ENCODE measurements at places on chromosomes 7 and 10.

DNA sequence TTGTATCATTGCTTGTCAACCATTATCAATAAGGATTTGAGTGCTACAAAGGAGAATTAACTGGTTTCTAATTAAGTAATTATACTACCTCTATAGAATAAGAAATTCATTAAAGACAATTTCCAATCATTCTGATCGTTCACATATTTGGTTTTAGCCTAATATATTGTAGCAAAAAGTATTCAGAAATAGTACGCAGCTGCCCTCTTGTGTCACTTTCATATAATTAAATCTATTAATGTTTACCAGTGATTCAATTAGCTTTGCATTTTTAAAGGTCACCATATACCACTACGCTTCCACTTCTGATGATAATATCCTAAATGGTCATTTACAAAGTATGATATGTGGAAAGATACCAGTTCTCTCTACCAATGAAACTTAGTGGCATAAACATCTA lies 128.3 kb downstream of the NEBL start:
- DNase-seq: no peak

DNA sequence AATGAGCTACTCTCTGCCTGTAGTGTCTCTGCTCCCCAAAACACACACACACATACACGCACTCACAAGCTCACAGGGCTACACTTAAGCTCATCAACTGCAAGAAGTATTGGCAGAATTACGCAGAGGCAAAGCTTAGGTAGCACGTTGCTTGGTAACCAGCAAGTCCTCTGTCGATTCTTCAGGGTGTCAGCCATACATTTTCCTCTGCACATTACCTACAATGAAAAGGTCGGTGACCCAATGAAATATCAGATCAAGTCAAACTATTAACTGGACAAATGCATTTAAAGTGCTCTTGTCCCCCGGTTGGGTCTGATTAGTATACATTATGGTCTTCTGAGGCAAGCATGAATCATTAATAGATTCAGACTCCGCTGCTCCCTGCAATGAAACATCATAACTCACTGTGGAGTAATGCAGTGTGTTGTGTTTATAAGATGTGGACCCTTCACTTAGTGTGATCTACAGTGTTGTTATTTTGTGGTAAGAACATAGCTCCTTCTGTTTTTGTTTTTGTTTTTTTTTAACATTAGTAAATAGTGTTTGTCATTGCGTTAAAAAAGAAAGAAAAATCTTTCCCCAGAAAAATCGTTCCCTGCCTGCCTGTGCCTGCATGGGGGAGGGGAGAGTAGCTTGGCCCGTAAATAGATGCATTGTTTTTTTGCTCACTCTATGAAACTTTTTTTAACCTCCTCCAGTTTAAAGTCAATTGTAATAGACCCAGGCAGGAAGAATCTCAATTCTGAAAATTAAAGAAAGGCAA lies 325.5 kb downstream of the SFMBT2 start:
- DNase-seq: no peak

DNA sequence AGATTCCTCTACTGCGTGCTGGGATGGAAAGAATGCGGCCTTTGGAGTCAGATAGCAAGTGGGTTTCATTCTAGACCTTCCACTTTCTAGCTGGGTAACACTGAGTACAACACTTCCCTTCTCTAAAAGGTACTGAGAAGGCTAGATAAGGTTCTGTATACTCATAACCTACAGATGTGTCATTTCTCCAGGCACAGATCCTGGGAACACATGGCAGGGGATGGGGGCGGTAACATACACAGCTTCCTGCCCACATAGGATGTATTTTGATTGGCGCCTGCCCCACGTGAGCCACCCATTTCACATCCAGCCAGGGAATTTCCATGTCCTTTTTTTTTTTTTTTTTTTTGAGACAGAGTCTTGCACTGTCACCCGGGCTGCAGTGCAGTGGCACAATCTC lies 31.8 kb downstream of the KLRG2 start:
- DNase-seq: no peak

DNA sequence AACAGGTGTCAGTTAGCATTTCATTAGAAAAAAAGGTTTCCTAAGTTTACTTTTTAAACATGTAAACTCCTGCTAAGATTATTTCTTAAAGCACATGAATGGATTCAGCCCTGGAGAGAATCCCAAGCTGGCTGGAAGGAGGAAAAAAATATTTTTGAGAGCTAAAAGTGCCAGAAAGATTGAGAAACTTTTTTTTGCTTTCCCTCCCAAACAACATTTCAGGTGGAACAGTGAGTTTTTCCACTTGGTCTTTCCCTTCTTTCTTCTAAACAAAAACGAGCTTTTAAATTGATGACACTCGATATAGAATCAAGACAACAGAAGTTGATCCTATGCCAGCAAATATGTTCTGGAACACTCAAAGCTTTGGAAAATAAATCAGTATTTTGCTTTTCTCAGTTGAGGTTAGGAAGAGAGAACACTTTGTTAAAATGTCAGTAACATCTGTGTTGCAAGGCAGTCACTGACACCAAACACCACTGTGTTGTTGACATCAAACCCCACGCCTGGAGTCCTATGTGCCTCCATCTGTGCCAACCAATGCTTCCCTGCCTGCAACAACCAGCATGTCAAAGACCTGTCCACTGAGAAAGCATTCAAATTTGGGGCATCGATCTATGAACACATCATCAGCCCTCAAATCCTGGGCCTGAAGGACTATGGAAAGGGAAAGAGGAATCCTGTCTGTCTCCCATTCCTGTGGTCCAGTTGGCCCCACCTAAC lies 22.9 kb upstream of the INSIG1 start:
- no peak for DNase-seq

GRCh38 chr7:92621561-92622023 lies 31.4 kb upstream of the FAM133B start:
- no peak for DNase-seq

DNA sequence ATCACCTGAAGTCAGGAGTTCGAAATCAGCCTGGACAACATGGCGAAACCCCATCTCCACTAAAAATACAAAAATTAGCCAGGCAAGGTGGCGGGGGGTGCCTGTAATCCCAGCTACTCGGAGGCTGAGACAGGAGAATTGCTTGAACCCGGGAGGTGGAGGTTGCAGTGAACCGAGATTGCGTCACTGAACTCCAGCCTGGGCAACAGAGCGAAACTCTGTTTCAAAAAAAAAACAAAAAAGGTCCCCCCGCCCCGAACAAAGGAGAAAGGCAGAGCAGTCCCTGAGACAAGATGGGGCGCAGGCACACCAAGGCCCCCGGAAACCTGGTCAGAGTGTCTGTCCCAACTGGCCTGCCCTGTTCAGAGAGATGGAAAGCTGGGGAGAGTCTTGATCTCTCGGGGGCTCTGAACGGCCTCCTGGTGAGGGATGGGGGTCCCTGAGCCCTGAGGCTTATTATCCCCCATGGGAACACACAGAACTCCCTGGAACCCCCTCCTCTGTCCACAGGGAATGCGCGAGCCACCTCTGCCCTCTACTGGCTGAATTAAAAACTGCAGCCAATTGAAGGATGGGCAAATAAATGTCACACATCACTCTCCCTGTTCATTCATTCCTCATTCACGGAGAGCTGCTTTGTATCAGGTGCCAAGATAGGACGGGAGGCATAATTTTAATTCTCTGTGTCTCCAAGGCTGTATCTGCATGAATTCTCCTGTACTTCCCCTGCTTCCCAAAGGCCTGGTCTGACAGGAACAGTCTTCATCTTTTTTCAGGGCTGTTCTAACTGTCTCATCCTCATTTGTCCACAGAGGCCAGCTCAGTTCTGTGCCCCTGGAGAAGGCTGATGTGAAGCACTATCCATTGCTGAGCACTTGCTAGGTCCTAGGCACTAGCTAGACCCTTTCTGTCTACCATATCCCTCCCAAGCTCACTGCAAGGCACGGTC lies 28.9 kb downstream of the MAT1A start:
- DNase-seq: peak; percentile 26

- no peak for DNase-seq
Measured at GRCh38 chr10:4671451-4672145, 154.4 kb upstream of the AKR1E2 start.

- no peak for DNase-seq
Measured at GRCh38 chr10:100791369-100792058, 46.1 kb downstream of the PAX2 start.

DNA sequence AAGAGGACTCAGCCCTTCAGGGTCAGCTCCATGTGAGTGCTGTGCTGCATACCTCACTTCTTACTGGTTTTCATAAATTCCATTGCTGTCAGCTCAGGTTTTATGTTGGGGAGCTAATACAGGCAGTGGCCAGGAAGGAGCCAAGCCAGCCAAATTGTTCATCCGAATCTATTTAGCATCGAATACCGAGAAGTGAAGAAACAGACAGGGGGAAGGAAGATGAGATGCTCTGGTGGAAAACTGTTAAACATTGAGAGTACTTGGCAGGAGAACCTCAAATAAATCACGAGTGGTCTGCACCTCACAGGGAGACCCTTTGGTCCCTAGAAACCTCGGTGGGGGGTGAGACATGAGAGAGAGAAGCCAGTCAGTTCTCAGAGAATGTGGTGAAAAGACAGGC lies 196.0 kb upstream of the TMEM72 start:
- no peak for DNase-seq

- DNase-seq: no peak
Measured at GRCh38 chr10:16585103-16585502, 63.4 kb upstream of the C1QL3 start.

DNA sequence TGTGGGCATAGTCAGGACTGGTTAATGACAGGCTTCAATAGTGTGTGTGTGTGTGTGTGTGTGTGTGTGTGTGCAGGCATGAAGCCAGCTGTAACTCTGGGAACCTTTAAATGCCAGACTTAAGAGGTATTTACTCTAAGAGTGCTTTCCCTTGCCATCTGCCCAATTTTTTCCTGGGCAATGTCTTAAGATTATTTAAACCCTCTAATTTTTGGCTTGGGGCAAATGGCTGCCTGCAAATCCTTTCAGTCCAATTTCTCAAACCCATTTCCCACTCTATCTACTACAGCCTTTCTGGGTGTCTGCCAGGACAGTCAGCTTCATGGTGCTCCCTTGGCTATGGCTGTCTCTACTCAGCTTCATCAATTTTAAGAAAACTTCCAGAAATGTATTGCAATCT lies 62.6 kb upstream of the C1GALT1 start:
- no peak for DNase-seq

DNA sequence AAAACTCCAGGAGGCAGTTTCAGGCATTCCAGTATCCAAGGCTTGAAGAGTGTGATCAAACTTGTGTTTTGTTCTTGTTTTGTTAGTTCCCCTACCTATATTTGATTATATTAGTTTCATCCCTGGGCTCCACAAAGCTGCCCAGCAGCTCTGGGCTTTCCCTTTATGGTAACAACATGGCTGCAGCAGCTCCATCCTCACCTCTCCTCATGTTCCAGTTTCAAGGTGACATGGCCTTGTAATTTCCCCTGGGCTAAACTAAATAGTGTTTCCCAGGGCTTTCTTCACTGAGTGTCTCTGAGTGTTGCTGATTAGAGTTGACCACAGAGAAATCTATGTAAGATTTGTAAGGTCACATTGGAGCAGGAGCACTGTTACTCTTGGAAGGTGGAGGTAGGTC lies 83.4 kb downstream of the MACC1 start:
- DNase-seq: no peak

GRCh38 chr7:134926396-134926795 lies 59.9 kb upstream of the AGBL3 start:
- DNase-seq: no peak

- DNase-seq: no peak
Measured at GRCh38 chr7:132872034-132872433, 209.9 kb downstream of the CHCHD3 start.

DNA sequence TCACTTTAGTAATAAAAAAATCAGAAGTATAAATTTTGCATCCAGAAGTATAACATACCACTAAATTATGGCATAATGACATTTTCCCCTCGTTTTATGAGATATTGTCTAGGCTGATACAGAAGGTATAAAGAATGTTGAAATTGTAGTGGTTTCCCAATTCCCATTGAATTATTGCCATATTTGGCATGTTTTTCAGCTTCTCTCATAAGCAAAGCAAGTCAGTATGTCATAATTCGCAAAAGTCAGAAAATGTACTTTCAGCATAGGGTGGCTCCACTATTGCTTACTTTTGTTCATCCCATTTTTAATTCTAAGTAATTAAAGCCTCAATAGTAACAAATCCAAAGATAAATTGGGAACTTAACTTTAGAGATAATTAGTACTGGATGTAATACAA lies 19.7 kb upstream of the PTPRZ1 start:
- DNase-seq: no peak

- peak; percentile 14 for DNase-seq
Measured at GRCh38 chr10:119817991-119818888, 54.4 kb downstream of the MCMBP start.

DNA sequence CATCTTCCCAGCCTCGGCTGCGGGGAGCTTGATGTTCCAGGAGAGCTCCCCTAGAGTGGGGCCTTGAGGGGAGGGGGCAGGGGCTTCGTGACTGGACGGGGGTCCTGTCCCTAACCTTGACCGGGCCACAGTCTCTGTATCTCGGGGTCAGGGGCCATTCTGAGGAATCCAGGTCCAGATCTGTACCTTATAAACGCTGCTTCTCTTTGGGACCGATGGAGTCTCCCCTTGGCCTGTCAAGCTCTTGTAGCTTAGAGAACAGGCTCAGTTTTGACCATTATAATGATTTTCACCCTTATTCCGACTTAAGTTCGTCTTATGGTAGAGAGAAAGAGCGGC lies 831 bp downstream of the ZKSCAN5 start:
- no peak for DNase-seq

- DNase-seq: no peak
Measured at GRCh38 chr10:78783753-78784152, 285.0 kb upstream of the ZMIZ1 start.

DNA sequence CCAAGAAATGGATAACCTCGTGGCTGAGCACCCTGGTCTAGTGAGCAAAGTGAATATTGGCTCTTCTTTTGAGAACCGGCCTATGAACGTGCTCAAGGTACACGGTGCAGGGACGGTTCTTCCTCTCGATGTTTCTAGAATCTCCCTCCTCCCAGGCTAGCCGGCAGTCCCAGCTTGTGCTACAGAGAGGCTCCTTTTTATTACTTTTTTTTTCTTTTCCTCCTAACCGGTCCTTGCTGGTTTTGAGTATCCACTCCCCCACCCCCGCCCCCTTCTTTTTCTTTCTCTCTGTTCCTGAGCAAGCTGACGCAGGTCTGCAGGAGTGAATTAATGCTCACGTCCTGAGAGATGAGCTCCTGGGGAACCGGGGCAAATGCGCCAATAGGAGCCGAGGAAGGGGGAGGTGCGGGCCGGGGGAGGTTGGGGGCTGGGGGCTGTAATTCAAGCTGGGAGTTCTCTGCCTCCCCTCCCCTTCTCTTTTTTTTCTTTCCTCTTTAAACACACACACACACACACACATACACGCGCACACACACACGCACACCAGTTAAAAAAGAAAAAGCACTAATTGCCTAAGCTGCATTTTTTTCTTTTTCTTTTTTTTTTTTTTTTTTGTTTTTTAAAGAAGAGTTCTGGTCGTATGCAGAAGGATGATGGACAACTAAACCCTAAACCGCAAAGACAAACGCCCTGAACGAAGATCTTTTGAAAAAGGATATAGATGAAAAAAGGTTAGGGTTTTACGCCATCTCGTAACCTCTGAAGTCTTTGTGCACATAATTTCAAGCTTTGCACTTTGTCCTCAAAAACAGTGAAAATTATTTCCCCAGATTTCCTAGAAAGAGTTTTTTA lies 6.6 kb downstream of the CPA2 start:
- no peak for DNase-seq

GRCh38 chr7:42886893-42887505 lies 24.9 kb downstream of the C7orf25 start:
- no peak for DNase-seq

Measured in activated gamma-delta T cell treated with Interleukin-2 at 50 U/mL for 16 hours (primary cell).